ENCODE measurements at places on chromosomes 7 and 10.

- DNase-seq = no peak
Measured at GRCh38 chr10:124648738-124649137, 95.4 kb downstream of the FAM53B start.

DNA sequence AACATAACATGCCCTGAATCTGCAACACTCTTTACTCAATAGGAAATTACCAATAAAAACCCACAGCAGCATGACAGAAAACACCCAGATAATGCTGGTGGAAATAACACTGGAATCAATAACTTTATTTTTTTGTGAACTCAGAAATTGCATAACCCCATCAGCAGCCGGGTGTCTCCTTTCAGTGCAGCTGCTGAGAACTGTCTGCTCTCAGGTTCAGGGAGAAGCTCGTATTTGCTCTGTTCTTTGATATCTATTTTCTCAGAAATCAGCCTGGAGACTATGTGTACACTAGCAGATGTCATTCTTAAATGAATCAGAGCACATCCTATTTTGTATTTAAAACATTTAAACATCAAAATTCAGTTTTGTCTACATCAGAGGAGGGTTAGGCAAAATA is 506.0 kb downstream of the POM121L12 start:
- DNase-seq = no peak

GRCh38 chr10:36779238-36779846 is 346.1 kb upstream of the ANKRD30A start:
- DNase-seq = no peak

GRCh38 chr7:29764227-29764626 is 42.1 kb upstream of the WIPF3 start:
- DNase-seq = no peak

DNA sequence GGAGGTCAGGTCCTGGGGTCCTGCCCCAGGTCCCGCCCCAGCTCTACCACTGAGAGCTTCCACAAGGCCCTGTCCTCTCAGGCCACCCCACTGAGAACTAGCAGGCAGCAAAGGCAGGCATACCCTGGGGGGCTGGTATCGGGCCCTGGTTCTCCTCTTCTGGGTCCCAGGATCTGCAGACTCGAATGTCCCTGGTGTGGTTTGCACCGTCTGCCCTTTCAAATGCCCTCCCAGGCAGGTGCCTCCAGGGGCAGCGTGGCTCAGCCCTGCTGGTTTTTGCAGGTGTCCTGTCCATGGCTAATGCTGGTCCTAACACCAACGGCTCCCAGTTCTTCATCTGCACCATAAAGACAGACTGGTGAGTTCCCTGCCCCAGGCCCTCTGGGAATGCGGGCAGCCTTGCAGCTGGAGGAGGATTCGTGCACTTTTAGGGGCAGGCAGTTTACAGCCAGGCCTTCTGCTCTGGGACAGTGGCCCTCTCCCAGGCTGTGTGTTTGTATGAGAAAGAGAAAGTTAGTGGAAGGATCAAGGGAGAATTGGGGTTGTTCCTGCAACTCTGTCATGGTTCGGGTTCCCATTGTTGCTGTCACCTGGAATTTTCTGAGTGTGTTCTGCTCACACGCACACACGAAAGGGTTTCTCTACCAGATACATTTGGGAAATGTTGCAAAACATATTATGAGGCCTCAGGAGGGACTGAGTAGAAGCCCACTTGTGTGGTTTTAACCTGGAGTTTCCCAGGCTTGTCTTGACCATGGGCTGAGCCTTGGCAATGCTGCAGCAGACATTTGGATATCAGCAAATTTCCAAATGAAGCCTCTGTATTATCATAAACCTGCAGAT is 5.0 kb downstream of the PPIF start:
- DNase-seq = no peak

DNA sequence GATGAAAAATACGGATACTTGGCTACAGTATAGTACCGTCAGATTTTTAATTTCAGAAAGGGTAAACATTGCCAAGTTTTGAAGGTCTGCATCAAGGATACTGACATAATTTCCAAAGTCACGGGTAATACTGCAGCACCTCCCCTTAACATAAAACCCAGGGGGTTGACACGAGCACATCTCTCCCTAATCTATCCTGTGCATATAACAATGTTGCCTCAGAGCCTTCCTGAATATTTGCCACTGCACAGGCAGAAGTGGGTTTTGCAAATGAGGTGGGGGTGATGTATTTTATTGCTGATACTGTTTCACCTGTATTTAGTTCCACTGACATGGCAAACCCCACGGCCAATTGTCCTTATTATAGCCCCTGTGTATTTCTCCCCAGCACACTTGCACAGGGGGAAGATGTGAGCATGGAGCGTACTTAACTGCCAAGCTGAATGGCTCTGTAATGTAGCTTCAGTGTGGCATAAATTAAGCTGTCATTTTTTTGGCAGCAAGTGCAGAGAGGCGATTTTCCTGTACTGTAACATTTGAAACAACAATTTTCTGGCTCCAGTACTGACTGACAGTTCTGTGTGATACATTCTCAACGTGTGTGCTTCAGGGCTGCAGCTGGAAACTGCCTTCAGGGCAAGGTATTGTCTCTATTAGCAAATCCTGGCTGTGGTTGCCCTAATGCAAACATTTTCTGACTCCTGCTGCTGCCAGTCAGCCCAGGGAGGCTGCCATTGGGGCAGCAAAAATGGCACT is 299.6 kb upstream of the SP4 start:
- no peak for DNase-seq

DNA sequence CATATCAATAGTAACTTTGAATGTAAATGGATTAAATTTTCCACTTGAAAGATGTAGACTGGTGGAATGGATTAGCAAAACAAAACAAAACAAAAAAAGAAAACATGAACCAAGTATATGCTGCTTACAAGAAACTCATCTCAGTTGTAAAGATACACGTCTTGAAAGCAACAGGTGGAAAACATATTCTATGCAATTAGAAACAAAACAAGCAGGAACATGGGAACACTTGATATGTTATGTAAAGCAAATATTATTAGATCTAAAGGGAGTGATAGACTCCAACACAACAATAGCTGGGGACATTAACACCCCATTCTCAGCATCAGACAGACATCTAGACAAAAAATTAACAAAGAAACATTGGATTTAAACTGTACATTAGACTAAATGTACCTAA is 46.4 kb upstream of the CDK6 start:
- DNase-seq = no peak
